ENCODE measurements at places on chromosomes 13 and 19.

DNA sequence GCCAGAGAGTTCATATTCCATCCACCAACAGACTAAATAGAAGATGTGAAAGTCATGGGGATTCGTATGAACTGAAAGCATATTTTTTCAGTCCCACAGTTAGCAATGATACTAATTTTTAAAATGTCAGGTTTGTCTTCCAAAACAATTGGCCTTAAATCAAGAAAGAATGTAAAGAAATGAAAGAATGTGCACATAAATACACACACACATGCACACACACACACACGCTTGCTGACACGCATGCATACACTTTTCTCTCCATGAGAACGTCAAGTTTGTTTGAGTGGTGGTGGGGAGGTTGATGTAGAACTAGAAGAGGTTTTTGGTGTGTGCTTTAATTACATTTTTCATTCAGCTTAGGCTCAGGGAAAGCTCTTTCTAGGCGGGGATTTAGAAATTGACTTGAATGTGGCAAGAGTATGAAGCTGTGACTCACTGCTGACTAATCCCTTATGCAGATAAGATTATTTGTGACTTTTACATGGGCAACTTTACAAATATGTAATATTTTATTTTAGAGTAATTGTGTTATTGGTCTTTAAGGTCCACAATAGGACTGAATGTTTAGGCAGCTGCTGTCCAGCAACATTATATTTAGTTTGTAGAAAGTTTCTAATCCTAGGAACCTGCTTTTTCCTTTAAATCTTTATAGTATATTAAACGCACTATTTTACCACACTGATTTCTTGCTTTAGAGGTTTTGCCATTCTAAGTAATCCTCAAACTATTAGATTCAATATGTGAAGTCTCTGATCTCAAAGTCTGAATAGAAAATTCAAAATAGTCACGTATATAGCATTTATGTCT, 18.8 kb downstream of the FLT1 start:
- DNase-seq, result peak; percentile 3

GRCh38 chr19:14197882-14198281, 8.1 kb downstream of the ADGRL1 start:
- DNase-seq, result no peak

GRCh38 chr19:54156953-54157352, 2.6 kb downstream of the LENG1 start:
- no peak for DNase-seq

- no peak for DNase-seq
These were observed 1145.6 kb upstream of the MIR17HG start for GRCh38 chr13:90201676-90202460.

DNA sequence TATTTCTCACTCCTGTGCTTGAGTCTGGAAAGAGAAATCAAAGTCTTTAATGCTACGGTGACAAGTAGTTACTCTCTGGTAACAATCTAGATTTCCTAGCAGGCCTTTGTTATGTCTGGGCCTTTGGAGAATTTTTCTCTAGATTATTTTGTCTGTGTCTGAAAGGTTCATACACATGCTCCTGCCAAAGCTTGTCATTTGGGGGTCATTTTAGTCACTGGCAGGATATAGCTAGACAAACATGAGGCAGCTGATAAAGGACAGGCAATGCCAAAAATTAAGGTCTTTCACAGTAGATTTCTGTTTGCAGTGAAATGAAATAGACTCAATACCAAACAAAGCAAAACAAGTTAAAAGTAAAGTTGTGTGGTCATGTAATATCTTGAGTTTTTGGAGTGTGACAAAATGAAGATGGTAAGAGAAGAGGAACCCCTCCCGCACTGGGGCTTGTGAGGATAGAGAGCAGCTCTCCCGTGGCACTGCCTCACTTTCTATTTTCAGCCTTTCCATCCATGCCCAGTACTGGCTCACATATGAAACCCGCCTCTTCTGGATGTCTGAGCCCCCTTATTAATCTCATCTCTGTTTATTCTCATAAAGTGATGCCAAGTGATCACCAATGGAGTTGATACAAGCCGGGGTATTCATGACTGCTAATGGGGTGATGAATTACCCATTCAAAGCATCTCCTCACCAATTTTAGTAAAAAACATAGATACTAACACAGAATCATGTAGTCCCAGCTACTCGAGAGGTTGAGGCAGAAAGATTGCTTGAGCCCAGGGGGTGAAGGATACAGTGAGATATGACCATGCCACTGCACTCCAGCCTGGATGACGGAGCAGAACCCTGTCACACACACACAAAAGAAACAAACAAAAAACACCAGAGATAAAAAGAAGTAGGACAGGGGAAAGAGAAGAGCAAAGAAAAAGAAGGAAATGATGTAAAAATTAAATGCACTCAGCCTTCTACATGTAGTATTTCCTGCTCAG, 389.3 kb downstream of the FGF14 start:
- no peak for DNase-seq

DNA sequence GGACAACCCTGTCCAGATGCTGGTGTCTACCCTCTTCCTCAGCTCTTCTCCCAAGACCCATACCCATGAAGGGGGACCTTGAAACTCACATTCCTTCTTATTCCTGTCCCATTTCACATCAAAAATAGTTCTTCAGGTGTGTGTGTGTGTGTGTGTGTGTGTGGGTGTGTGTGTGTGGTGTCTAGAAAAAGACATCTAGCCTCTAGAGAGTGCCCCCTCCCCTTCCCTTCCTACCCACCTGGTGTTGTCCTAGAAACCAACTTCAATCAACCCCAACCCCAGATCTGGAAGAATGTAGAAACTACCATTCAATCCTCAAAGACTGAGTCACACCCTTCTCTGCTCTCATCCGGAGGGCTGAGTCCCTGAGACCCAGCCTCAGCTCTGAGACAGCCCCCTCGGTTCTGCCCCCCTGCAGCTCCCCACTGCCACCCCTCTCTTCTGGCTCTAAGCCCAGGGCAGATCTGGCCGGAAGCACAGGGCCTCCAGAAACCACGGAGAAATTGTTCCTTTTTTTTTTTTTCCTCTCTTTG, 3.5 kb downstream of the KCNN4 start:
- no peak for DNase-seq

GRCh38 chr13:34867590-34867989, 74.5 kb upstream of the NBEA start:
- no peak for DNase-seq

- DNase-seq, result no peak
These were observed 124.4 kb upstream of the SPATA13 start for GRCh38 chr13:24036115-24036514.

DNA sequence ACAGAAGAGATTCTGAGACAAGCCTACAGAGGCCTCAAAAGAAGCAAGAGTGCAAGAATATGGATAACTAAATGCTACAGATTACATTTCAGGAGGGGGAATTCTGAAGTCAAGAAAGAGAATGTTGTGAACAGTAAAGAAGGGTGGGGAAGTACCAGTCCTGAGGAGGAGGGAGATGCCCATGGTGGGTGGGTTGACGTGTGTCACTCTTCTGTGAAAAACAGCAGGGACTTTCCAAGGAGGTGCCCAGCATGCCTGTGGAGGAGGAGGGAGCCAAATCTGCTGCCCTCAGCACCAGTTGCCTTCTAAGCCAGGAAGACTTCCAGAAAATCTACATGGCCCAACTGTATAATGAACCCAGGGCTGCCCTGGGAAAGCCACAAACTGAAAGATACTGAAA, 87.7 kb downstream of the SGCG start:
- DNase-seq, result no peak

- no peak for DNase-seq
These were observed 220.9 kb downstream of the FOXO1 start for GRCh38 chr13:40445557-40445990.

DNA sequence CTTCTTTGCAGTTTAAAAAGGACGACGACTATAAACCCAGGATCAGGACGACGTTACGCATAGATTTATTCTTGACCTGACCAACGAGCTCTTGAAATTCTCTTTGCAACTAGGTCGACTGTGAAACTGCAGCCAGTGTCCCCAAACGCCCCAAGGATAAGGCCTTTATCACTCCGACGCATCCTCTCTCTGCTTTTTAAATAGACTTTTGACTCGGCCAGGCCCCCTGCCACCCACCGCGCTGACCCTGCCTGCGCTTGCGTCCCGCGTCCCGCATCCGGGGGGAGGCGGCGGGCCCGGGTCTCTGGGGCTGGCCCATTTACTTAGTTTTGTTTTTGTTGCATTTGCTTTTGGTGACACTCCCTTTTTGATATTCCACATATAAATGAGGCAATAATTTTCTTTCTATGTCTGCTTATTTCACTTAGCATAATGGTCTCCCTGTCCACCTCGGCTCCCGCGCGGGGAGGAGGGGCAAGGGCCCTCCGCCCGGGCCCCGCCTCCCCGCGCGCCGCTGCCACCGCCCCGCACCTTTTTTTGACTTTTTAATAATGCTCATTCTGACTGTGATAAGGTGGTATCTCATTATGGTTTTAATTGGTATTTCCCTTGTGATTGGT, 17.4 kb downstream of the RB1 start:
- no peak for DNase-seq

DNA sequence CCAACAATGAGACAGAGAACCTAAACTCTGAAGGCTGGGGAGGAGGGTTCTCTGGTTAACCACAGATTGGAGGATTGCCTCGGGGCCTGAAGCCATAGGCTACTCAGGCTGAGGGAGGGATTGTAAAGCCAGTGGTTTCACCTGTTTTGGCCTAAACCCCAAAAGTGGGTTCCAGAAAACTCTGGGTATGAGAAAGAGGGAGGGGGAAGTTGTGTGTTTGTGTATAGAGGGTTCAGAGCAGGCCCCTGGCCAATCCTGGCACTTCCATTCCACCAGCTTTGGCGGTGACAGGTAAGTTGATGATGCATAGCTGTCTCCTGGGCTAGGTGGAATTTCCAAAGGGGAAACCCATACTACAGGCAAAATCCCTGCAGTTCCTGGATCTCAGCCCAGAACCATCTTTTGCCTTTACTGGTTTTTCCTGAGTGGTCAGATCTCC, 13.5 kb upstream of the CCDC97 start:
- no peak for DNase-seq

GRCh38 chr19:41426116-41426841, 895 bp downstream of the B3GNT8 start:
- no peak for DNase-seq

DNA sequence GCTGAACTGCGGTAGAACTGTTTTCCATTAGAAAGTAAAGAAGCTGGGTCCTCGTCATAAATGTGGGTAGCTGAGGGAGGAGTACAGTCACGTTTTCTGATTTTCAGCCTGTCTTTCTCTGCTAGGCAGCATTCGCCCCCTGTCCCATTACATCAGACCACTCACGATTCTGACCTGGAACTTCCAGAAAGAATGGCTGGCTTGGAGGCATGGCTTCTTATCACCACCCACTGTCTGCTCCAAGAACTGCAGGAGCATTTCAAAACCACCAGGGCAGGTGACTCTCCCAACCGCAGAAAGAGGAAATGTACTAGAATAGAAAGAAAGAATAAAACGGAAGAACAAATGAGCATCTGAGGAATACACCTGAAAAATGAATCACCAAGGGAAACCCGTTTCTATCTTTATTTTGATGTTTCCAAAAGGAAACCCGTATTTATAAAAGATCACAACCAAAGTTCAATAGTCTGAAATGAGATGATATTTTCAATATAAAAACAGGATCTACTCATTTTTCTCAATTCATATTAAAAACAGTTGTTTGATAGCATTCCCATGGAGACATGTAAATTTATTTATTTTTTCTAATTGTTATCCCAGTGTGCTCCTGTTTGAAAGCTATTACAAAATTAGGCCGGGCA, 22.1 kb upstream of the POMP start:
- peak; percentile 63 for DNase-seq

GRCh38 chr19:51714848-51715247, 8.9 kb downstream of the HAS1 start:
- no peak for DNase-seq

- DNase-seq, result no peak
These were observed 9.5 kb downstream of the POU4F1 start for GRCh38 chr13:78593652-78594455.

GRCh38 chr19:10812902-10813404, 23.1 kb downstream of the TMED1 start:
- DNase-seq, result peak; percentile 71

- DNase-seq, result no peak
These were observed 71.4 kb downstream of the ALOX5AP start for GRCh38 chr13:30806784-30807183.

DNA sequence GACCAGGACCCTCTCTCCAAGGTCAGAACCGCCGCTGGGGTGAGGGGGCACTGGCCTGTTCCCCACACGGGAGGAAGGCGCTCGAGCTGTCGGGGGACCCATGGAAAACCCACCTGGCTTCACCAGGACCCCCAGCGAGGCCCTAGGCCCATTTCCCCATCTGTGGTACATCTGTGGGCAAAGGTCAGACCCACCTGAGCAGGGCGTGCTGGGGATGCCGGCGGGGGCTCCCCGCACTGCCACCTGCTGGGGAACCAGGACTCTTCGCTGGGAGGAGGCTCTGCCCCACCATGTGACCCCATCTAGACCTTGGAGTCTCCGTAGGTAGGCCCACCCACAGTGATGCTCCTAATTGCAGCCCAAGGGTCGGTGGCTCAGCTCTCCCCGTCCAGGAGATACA, 511 bp downstream of the WDR88 start:
- DNase-seq, result peak; percentile 70

GRCh38 chr19:46294494-46294893, 2.3 kb upstream of the HIF3A start:
- DNase-seq, result no peak

GRCh38 chr19:39497996-39498797, 550 bp upstream of the DLL3 start:
- peak; percentile 69 for DNase-seq

DNA sequence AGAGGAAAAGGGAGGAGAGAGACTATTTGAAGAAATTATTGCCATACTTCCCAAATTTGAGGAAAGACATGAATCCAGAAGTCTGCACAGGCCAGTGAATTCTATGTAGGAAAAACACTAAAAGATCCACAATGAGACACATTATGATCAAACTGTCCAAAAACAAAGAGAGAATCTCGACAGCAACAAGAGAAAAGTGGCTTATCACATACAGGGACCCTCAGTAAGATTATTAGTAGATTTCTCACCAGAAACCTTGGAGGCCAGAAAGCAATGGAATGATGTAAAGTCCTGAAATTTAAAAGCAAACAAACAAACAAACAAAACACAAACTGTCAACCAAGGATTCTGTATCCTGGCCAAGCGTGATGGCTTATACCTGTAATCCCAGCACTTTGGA, 55.7 kb upstream of the IL17D start:
- DNase-seq, result no peak

Measured in A549 (cell line).